ENCODE measurements at places on chromosomes 6 and 20.

DNA sequence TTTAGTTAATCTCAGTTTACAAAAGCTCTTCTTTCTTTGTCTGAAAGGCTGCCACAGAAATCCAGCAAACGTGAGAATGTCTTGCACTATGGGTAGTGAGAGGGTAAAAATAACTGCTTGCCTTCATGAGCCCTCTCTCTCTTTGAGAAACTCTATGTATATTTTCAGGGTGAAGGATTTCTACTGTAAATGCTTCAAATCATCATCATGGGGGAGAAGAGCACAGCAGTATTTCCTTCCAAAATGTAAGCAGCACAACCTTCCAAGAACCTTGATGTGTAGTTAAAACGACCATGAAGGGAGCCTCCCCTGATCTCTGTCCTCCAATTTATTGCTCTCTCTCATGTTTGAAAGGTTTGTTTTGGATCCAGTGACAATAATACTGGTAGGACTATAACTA, 141.3 kb upstream of the CENPW start:
- DNase-seq: no peak

DNA sequence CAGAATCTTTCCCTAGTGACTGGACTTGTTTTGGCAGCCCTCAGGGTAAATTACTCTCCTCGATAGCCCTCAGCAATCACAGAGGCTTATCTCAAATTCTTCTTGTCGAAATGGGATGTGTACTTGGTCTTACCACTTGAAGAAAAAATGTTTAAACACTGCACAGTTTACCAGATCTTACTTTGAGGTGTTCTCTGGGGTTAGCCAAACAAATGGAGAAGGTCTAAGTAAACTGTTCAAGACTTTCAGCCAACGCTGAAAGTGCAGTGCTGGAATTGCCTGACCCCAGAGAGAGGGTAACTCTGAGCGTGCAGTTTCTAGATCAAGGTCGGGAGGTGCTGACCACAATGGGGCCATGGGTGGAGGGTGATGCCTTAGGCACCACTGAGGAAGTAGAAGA, 39.2 kb downstream of the MYLIP start:
- DNase-seq: no peak

DNA sequence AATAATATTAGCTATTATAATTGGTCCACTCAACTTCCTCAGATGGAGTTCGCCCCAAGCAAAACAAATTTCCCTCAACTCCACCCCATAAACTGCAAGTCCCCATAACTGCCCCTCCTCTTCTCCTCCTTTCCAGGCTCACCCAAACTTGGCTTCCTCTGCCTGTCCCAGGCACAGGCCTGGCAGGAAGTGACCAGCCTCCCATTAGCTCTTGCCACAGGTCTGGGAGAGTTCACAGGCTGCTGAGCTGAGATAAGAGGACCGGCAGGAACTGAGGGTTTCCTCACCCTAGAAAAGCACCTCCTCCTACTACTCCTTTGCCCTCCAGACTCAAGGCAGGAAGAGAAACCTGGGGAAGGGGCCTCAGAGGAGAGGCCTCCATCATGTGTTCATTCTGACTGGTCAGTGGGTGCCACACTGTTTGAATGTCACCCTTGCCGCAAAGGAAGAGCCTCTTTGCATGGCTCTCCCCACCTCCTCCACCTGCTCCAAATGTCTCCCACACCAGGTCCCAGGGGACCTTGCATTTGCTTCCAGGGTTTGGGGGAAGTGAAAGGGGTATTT, 24.5 kb upstream of the SMIM29 start:
- DNase-seq: no peak

DNA sequence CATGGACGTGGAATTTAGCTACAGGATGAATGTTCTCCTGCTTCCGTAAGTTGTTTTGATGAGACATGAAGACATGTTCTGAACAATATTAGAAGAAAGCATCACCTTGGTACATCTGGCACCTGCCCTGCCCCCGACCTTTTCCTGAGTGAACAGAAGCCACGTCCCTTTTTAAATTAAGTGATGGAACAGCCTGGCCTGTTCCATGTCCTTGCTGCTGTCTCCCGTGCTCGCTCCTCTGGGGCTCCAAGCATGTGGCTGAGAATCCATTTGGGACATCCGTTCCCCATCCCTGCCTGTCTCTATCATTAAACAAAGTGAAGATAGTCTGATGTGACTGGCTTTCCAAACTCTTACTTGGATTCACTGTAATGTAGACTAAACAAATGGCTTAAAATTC, 36.4 kb downstream of the ERMARD start:
- DNase-seq: no peak

- no peak for DNase-seq
These were observed 22.2 kb downstream of the RREB1 start for GRCh38 chr6:7129784-7130569.

- no peak for DNase-seq
These were observed 28.9 kb upstream of the ANKEF1 start for GRCh38 chr20:10005885-10006284.

- no peak for DNase-seq
These were observed 10.4 kb upstream of the THBS2 start for GRCh38 chr6:169263836-169264608.

- DNase-seq: no peak
These were observed 42.4 kb upstream of the PLN start for GRCh38 chr6:118505656-118506055.

DNA sequence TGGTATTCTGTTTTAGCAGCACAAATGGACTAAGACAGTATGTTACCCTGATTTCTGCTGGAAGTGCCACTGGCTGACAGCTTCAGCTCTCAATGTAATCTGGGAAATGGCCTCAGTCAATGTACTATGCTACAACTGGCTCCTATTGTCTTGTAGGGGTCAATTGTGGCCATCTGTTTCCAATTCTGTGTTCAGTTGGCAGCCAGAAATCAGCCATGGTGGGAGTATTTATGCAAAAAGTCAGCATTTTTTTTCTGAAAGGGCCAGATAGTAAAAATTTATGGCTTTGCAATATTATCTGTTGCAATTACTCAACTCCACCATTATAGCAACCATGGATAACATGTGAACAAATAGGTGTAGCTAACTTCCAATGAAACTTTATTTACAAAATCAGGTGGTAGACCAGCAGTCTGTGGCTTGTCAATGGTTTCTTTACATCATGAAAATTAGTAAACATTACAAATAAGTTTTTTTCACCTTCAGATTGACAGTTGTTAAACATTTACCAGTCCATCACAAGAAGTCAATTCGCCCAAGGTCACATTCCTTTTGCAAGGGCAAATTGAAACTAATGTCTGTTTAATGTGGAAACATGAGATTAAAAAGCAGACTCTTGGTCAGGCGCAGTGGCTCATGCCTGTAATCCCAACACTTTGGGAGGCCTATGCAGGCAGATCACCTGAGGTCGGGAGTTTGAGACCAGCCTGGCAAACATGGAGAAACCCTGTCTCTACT, 58.3 kb upstream of the TSHZ2 start:
- no peak for DNase-seq

DNA sequence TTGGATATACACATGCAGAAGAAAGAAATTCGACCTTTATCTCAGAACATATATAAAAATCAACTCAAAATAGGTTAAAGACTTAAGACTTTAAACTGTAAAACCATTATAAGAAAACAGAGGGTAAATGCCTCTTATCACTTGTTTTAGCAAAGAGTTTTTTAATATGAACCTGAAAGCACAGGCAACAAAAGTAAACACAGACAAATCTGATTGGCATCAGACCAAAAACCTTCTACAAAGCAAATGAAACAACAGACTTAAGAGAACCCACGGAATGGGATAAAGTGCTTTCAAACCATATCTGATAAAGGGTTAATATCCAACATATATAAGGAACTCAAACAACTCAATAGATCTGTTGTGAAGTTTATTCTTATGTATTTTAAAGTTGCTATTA, 309.9 kb upstream of the OPRM1 start:
- no peak for DNase-seq

DNA sequence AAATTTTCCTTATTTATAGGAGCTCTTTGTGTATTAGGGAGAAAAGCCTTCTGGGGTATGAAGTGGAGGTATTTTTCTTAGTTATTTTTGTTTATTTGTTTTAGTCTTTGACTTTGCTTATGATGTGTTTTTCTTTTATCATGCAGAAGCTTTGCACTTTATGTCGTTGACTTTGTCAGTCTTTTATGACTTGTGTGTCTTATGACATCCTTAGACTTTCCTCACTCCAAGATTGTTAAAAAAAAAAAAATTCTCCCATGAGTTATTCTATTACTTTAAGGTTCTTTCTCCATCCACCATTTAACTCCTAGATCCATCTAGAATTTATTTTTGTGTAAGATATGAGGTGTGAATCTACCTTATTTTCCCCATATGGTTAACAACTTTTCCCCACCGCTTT, 36.6 kb downstream of the BICRAL start:
- no peak for DNase-seq

DNA sequence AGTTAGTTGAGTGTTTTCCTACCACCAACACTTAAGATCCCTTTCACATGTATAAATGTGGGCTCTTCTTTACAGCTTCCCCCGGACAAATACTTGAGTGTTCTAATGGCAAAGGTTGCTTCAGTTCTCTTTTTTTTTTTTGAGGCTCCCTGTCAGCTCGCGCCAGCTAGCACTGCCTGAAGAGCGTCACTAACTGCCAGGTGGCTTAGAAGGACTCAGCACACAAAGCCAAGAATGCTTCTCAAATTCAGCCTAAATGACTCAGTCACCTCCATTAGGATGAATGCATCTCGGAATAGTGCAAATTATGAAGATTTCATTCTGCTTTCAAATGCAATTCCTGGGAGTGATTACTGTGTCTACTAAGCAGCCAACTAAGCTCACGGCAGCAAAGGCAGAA, 150.7 kb upstream of the BTBD3 start:
- DNase-seq: peak; percentile 12

- DNase-seq: no peak
These were observed 68.6 kb downstream of the CDK19 start for GRCh38 chr6:110746680-110747079.

- DNase-seq: no peak
These were observed 556 bp upstream of the MROH8 start for GRCh38 chr20:37179683-37180524.

DNA sequence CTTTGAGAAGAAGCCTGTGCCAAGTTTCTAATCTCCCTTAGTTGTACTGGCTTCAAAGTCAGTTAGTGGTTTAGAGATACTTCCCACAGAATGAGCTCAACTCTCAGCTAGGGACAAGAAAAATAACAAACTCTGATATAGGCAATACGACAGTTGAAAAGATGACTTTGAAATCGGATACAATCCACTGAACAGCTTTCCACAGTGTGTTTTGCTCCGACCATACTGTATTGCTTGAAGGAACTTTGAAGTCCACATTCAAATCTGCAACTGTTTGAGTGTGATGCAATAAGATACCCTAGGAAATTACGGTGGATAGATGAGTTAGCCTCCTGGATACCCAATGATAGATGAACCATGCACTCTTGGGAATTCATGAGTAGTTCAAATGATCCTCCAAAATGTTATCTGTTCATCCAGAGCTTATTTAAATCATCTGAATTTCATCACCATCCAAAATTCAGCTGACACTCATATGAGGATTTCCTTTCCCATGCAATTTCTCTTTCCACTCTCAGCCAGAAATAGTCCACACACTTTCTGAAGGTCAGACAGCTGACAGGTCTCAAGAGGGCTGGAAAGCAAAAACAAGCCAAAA, 443.8 kb downstream of the HAO1 start:
- DNase-seq: peak; percentile 69

DNA sequence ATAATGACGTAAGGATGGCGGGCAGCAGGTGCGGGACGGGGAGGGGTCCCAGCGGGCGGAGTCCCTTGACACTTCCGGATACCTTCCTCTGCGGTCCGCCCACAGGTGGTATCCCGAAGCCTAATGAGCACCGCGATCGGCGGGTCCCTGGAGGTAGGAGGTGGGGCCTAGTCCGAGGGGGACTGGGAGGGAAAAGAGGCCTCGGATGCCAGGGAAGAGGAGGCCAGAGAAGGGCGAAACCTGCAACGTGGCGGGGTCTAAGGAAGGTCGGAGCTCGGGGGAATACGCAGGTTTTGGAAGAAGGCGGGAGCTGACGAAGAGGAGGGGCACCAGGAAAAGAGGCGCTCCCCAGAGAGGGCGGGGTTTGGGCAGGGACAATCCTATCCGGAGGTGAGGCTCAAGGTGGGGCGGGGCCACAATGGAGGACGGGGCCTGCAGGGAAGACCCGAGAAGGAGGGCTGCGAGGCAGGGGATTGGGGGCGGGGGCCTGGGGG, 3.7 kb downstream of the PRSS16 start:
- no peak for DNase-seq

DNA sequence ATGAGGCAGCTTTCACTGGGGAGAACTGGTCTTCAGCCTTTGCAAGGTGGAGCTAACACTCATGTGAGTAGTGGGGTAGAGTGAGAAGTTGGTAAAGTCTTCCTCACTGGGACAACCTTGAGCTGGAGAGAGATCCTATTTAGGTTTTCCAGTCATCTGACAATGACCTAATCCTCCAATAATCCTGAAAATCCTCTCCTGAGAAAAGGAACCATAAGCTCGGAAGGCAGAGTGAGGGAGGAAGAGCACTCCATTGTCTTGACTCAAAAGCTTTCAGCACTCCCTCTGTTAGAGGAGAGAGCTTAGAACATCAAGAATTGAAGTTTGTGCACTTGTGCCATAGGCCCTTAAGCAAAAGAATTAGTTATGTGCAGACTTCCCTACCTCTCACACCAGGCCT, 77.8 kb downstream of the TRAM2 start:
- peak; percentile 37 for DNase-seq

- DNase-seq: no peak
These were observed 121.3 kb downstream of the PHACTR3 start for GRCh38 chr20:59725476-59726280.

DNA sequence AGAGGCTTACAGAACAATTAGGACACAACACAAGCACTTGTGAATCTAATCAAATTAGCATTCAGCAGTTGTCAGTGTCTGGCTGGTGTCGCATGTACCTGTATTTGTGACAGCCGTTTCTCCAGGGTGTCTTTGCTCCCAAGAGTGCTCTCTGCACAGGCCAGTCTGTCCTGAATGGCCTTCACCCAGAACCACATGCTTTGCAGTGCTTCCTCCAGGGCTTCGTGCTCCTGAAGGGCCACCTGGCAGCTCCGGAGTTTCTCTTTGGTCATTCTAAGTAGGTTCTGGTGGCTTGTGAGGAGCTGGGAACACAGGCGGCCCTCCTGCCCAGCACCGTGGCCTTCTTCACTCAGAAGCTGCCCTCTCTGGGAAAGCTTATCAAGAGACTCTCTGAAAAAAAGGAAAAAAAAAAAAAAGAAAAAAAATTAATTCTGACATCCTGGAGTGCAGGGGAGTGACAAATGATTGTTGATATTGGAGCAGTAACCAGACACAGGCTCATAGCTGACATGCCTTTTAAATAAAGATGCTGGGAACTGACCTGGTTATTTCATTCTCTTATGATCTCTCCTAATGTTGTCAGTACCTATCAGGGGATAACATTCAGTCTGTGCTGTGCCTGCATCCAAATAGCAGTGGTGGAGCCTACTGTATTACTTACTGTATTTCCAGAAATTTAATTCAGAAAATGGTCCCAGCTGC, 245.8 kb downstream of the SYNE1 start:
- DNase-seq: no peak

GRCh38 chr6:131173680-131174079, 38.4 kb downstream of the AKAP7 start:
- DNase-seq: peak; percentile 36

DNA sequence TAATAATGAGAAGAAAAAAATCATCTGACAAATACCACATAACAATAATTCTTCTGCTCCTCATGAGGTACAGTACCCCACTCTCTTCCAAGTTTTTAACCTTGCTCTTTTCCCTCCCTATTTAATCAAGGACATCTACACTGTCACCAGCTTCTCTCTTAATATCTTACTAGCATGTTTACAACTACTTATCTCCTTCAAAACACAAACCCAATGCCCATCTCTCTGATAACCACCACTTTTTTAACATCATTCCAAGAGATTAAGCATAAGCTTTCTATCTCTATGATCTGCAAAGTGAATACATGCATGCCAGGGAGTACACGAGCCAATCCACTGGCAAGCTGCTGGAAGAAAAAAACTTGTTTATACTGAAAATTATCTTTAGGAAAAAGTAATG, 10.3 kb downstream of the CEP85L start:
- no peak for DNase-seq

Data from fibroblast of skin of left quadriceps (primary cell).